ENCODE measurements at places on chromosomes 1 and 21.

- no peak for DNase-seq
Measured at GRCh38 chr1:81135524-81135923, 665.2 kb upstream of the ADGRL2 start.

DNA sequence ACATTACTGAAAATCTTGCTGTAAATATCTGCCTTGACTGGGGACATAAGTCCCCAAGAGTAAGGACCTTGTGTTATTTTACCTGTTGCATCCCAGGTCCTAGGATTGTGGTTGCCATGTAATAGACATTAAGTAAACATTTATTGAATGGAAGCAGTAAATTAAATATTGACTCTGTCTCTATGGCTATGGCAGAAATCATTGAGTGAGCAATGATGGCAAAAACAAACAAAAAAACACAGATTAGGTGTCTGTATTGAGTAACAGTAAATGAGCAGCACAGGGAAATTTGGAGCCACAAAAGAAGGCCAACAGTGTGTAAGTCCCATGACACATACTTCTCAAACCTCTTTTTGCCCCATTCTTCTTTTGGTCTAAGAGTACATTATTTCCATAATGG lies 240.4 kb downstream of the NFIA start:
- no peak for DNase-seq

GRCh38 chr1:154931940-154932487 lies 4.5 kb downstream of the PMVK start:
- DNase-seq: no peak

DNA sequence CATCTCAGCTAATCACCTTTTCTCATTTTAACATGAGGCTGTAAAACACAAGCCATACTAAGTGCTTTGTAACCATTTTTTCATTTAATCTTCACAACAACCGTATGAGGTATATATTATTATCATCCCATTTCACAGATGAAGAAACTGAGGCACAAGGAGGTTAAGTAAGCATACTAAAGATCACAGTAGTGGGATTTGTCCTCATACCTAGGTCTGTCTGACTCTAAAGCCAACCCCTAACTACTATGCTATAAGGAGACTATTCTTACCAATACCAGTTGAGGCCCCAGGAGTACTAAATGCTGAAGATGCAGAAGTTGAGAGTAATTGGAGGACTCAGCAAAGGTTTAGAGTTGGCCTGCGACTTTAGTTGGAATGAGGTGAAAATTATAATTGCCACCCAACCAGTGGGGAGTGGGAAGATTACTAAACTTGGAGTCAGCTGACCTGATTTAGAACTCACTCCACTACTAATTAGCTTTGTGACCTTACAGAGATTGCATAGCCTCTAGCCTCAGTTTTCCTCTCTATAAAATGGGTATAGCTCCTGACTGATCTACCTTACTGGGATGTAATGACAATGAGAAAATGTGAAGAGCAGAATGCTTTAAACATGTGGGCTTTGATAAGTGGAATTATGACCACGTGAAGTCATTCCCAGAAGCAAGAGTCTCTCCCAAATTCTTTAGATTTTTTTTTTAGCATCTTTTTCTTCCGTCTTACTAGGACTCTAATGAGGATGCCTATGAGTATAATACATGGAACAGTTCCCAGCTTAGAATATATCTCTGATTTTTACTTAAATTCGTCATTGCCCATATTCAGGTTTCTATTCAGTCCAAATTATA lies 85.8 kb upstream of the IPO9 start:
- no peak for DNase-seq

GRCh38 chr1:156089704-156090103 lies 7.4 kb upstream of the MEX3A start:
- no peak for DNase-seq

DNA sequence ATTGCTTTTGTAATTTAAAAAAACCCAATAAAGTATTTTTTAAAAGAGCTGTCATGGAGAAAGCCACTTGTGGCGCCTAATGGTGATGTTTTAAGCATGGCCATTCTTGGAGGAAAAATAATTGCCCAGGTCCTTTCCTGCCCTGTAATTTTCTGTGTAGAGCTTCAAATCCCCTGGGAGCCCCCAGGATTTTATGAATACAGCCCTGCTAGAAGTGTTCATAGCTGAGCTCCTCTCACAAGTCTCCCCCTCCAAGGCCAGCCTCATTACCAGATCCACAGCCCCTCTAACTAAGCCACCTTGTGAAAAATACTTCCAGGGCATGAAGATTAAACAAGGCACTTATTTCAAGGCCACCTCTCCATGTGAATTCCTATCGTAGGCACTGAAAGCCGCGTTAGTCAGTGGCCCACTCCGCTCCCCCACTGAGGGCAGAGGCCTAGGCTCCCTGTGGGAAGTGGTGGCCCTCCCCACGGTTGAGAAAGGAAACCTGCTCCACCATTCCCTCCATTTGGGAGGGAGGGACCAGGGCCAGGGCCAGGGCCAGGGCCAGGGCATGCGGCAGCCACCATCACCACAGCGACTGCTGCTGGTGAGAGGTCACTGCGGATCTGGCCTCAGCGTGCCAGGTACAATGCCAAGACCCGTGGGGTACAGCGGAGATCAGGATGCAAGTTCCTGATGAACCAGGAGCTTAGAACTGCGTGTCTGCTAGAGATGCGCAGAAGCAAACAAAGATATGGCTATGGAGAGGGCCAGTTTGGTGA lies 83.1 kb downstream of the KCNN3 start:
- no peak for DNase-seq

GRCh38 chr1:210882414-210883221 lies 251.3 kb downstream of the KCNH1 start:
- DNase-seq: no peak

DNA sequence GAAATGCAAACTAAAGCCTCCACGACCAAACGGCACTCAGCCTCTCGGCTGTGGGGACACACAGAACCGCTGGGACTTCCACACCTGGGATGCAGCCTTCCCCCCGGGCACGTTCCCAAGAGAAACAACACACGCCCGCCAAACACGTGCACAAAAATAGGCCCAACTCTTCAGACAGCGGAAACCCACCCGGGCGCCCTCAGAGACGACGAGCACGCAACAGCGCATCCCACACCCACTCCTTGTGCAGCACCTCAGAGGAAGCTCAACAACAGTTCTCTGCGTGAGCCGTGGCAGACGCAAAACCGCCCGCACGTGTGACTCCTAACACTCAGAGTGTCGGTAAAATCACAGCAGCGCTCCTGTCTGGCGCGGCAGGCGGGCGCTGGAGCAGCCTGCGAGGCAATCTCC lies 5.3 kb downstream of the C1orf159 start:
- DNase-seq: no peak

DNA sequence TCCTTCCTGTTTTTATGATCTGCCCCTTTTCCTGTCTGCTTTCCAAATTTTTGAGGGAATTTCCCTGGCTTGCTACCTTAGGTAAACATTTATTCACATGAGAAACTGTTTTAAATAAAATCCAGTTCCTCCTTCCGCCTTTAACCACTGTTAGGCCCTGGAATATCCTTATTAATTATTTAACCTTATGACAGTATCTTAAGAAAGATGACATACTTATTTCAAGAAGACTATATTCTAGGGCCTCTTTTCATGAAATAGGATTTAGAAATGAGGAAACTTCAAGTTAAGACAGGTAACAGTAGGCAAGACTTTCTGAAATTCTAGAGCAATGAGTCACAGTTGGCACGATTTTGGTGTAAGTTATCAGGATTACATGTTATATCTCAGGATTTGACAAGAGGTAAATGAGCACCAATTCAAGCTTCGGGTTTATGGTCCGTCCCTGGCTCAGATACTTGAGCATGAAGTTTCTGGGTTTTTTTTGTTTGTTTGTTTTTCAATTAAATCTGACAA lies 2.0 kb upstream of the TNFSF18 start:
- DNase-seq: no peak

DNA sequence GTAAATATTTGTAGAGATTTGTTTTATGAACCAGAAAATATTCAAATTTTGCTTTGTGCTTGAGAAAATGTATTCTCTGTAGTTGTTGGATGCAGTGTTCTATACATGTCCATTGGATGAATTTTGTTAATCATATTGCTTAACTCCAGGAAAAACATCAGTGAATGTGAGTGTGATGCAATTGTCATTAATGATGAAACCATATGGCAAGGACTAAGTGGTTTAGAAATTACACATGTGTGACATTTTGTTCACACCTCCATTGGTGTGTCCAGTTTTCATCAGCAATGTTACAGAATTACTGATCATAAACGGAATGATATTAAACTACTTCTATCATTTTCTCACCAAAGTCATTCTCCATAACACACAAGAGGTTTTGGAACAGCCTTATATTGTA lies 151.8 kb upstream of the ST6GALNAC5 start:
- no peak for DNase-seq

DNA sequence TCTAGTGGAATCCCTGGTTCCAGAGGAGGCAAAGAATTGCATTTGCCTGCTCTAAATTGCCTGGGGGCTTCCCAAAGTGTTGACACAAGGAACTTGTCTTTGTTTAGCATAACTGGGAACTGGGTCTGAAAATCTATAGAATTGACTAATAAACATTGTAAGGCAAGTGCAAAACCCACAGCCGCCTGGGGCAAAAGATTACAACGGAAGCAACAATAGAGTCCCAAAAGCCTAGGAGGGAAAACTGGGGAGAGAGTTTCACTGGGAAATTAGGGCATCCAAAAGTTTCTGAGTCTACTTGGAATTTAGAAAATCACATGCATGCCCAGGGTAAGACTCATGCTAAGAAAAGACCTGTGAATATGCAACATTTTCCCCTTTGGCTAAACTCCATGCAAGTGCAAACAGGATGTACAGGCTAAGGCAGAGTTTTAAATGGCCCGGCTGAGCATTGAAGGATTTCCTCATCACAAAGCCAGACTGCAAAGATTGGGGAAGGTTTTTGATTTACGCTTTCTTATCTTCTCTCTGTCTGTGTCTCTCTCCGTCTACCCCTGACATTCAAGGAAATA lies 725.3 kb upstream of the NCAM2 start:
- DNase-seq: no peak

DNA sequence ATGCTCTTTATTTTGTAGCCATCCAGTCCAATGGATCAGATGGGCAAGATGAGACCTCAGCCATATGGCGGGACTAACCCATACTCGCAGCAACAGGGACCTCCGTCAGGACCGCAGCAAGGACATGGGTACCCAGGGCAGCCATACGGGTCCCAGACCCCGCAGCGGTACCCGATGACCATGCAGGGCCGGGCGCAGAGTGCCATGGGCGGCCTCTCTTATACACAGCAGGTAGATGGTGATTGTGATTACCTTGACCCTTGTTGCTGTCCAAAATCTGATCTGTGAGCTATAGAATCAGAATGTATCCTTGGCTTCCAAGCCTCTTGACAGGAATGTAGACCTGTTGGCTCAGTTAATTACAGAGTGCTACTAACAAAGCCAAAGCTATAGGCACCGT lies 33.8 kb downstream of the ARID1A start:
- no peak for DNase-seq

DNA sequence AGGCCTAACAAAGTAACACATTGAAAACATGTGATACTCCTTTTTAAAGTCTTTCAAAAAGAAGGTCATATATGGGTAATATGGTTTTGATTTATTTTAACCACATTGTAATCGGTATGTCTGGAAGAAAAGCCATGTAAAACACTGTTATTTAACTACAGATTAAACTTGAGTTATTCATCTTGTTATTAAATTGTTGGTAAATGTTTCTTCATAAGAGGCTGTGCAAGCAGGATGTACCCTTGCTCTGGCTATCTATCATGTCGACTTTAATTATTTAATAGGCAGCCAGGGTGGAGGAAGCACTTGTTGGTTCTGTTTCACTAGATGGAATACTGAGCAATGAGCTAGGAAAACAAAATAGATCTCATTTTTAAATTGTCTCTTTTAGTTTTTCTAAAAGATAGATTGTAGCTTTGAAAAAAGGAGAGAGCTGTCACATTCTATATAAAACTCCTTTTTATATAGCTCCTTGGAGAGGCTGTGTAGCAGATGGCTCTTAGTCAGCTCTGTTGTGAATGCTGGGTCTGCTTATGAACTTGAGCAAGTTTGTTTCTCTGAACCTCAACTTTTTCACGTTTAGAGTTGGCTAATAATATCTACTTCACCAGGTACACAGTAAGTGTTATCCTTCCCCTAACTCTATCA lies 39.5 kb downstream of the LRRC8B start:
- no peak for DNase-seq

GRCh38 chr1:111731956-111732355 lies 7.2 kb downstream of the INKA2 start:
- no peak for DNase-seq

GRCh38 chr1:33996281-33996680 lies 132.4 kb downstream of the HMGB4 start:
- DNase-seq: no peak

DNA sequence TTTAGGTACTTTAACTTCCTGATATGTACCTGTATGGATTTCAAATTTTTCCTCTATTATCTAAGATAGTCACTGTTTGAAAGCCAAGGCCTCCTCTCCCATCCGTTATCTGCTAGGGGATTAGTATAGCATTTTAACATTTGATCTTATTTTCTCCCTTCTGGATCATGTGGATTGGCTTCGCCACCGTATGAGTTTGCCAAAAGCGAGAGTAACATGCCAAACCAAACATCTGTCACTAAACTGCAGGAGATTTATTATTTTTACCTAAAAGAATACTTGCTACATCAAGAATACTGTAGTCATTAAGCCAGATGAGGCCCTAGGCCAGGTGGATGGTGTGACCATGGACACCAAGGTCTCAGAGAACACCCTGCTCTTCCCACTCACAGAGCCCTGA lies 28.5 kb upstream of the EEIG2 start:
- no peak for DNase-seq

DNA sequence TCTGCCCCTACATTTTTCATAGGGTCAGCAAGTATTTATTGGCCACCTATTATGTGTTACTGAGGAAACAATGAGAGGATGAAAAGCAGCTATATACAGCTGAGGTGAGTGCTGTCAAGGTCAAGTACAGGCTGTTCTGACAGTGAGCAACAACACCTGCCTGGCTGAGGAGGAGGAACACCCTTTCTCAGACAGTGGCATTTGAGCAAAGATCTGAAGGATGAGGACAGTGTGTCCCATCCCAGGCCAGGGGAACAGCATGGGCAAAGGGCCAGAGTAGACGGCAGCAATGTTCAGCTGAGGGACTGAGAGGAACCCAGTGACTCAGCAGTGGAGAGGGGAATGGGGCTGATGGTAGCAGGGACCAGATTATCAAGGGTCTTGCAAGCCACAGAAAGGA lies 101.0 kb downstream of the ELAVL4 start:
- DNase-seq: no peak

- no peak for DNase-seq
Measured at GRCh38 chr1:54814571-54814970, 13.4 kb upstream of the TTC22 start.

DNA sequence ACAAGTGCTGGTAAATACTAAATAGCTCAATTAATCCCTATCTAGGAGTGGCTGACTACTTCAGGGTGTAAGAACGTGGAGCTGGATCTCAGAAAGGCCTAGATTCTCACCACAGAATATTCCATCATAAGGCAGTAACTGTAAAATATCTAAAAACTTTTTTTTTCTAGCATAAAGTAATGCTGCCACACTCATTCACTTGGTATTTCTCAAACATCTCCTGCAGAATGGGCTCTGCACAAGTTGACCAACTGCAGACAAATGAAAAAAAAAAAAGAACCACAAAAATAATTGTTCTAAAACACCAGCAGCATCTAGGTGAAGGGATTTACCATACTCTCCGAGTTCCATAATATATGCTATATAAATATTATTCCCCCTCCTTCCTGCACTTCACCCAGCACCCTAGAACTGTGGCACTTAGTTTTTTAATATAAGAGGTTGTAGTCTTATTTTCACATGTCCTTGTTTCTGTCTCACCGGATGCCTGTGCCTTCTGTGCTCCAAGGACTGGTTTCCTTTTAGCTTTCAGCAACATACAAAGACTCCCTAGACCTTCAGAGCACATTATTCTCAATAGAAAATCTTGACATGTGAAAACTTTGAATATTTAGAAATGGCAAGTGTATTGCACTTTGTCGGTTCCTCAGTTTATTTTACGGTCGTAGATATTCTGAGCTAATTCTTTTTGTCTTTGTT lies 8.9 kb downstream of the VSIG8 start:
- no peak for DNase-seq

Measured in stimulated activated CD4-positive, alpha-beta T cell treated with anti-CD3 and anti-CD28 coated beads, Interleukin-1b, Interleukin-23, amount 100 ng/mL, for 24 hours (primary cell).